ENCODE measurements at places on chromosomes 3 and 15.

DNA sequence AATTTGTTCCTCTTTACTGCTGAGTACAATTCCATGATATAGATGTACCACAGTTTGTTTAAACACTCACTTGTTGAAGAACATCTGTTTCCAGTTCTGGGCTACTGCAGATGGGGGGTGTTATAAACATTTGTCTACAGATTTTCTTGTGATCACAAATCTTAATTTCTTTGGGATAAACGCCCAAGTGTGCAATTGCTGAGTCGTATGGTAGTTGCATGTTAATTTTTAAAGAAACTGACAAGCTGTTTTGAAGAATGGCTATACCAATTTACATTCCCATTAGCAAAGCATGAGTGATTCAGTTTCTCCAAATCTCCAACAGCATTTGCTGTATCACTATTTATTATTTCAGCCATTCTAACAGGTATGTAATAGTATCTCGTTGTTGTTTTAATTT is 242.0 kb upstream of the MRPL3 start:
- DNase-seq = no peak

- no peak for DNase-seq
These were observed 8.0 kb downstream of the TM6SF1 start for GRCh38 chr15:83115410-83115809.

- peak; percentile 66 for DNase-seq
These were observed 416 bp downstream of the PBRM1 start for GRCh38 chr3:52685285-52685708.

DNA sequence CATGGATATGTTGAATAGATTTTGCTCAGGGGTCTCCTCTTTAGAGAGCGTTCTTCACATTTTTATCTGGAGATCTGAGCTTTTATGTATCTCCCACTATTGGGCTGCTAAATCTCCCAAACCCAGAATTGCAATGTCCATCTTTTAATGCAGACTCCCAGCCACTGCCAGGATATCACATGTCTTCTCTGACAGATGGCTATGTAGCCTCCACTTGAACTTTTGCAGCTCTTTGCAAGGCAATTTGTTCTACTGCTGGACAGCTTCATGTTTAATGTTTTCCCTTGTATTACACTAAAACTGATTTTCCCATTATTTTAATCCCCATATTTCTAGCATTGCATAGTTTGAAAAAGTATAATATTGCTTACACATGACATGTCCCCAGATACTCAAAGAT is 177.2 kb downstream of the LPP start:
- no peak for DNase-seq

DNA sequence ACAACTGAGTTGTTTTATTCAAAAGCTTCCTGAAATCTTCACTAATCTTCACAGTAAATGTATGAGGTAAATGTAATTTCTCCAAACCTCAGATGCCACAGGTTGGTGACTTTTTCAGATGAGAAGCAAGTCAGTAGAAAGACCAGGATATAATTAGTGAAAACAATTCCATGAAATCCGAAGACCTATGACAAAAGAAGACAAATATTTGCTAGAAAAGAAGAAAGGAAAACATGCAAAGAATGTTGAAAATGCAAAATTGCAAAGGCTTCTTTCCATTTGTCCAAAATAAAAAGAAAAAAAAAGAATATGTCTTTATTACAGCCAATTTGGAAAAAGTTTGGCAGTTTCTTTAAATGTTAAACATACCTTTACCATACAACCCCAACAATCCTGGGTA is 88.3 kb upstream of the MYRIP start:
- no peak for DNase-seq

DNA sequence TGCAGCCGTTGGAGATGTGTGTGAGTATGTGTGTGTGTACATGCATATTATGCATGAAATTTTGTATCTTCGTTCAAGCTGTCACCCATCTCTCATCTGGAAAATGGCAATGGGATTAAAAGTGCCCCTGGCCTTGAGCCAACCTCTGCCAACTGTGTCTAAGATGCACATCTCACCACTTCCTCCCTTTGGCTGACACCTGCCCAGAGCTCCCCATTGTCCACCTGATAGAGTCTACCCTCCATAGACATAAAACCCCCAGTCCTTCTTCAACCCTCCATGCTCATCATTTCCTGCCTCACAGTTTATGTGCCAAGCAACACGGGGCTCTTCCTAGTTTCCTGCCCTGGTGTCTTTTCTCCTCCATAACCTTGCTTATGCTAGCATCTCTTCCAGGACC is 187.5 kb upstream of the HES1 start:
- DNase-seq = no peak

GRCh38 chr3:85560088-85560785 is 601.4 kb downstream of the CADM2 start:
- no peak for DNase-seq

- DNase-seq = no peak
These were observed 216.8 kb downstream of the NR1D2 start for GRCh38 chr3:24161841-24162240.

Data from stimulated activated CD4-positive, alpha-beta T cell treated with anti-CD3 and anti-CD28 coated beads, Interleukin-15, amount 100 ng/mL, for 1 hour (primary cell).